Sciatic nerve (tissue), 2 donors: ENCODE measurements at places on chromosomes 6 and 20.

- no peak for DNase-seq
These were observed 151.5 kb downstream of the PRL start for GRCh38 chr6:22145376-22145775.

- no peak for DNase-seq
These were observed 9.6 kb downstream of the SLC18B1 start for GRCh38 chr6:132788658-132789395.

GRCh38 chr20:49184691-49185070 is 3.5 kb downstream of the STAU1 start:
- no peak for DNase-seq

DNA sequence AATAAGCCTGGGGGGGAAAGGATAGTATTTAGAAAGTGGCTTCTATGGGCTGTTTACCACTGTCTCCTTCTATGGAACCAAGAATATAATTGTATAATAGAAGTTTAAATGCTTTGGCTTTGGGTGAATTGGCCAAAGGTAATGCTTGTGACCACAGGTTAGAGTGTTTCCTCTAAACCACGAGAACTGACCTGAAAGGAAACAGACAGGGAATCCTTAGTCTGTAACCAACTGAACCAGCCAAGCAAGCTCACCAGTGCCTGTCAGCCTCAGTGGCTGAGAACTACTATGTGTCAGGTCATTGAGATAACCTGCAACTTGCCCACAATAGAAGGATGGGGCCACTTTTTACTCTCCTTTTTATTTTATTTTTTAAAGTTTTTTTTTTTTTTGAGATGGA is 47.9 kb upstream of the TXNDC5 start:
- no peak for DNase-seq

DNA sequence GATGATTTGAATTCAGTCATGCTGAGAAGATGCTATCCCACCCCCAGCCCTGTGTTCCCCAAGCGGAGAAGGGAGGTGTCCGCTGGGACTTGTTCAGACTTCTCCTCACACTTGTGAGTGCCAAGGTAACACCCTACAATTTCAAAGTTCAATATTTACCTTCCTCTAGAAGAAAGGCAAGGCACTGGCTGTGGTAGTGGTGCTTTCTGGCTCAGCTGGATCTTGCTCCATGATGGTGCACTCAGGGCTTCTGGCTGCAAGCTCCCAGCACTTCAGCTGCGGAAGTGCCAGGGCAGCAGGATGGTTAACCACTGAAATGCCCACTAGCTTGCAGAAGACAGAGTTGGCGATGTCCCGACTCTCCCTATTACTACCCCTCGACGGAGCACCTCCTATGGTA is 135.4 kb downstream of the MTFR2 start:
- no peak for DNase-seq

GRCh38 chr6:5230081-5230480 is 30.7 kb downstream of the LYRM4 start:
- no peak for DNase-seq
